ENCODE measurements at places on chromosomes 3 and 15.

DNA sequence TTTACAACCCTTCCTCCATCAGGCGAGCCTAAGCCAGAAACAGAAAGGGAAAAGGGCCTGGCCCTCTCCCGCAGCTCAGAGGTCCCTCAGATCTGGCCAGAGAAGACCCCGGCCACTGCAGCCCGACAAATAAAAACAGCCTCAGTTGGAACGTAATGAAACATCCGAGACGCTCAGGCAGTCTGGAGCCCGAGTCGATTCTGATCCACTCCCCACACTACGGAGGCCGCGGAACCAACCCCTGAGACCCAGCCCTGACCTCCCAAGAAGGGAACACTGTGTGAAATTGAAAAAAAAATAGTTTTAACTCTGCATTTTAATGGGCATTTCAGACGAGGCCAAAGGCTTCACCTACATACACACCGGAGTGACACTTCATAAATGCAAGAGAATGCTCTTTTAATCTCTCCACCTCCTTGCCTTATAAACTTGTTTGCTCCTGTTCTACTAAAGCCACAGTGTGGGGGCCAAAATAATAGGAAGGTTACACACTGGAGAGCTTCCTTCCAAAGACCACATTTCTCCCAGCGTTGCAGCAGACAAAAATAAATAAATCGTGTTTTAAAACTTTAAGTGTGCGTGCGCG is 3.7 kb downstream of the MEIS2 start:
- DNase-seq: no peak

- no peak for DNase-seq
Observed at GRCh38 chr3:173930251-173930650, 532.7 kb downstream of the NLGN1 start.

- DNase-seq: peak; percentile 70
Observed at GRCh38 chr3:34856081-34856947, 783.0 kb upstream of the ARPP21 start.

DNA sequence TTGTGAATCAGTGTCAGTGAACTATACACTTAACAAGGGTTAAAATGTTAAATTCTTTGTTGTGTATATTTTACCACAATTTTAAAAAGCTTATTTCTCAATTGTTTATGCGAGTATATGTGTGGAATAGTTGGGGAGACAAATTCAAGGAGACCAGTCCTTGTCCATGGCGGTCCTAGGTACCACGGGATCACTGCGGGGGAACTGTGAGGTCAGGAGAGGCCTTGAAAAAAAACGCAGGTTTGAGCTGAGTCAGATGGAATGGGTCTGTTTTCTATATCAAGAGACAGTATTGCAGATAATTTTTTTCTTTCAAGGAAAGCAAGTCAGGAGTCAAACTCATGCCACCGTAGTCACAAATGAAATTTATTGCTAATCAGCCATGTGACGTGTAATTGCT is 18.5 kb downstream of the IGF1R start:
- DNase-seq: no peak

DNA sequence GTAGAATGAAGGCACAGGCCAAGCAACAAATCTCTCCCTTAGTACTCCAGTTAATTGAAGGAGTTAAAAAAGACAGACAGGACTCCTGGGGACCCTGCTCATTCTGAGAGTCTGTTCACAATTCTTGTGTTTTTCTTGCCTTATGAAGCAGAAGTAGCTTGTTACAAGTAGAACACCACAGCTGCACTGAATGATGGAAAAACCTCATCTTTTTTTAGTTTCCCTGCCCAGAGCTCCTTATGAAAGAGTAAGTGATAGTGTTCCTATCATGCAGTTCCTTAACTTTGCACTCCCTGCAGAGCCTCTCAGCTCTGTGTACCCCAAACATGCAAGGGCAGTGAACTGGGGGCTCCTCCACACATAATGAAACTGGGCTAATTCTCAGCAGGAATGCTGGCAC is 95.5 kb downstream of the ALDH1A2 start:
- no peak for DNase-seq

DNA sequence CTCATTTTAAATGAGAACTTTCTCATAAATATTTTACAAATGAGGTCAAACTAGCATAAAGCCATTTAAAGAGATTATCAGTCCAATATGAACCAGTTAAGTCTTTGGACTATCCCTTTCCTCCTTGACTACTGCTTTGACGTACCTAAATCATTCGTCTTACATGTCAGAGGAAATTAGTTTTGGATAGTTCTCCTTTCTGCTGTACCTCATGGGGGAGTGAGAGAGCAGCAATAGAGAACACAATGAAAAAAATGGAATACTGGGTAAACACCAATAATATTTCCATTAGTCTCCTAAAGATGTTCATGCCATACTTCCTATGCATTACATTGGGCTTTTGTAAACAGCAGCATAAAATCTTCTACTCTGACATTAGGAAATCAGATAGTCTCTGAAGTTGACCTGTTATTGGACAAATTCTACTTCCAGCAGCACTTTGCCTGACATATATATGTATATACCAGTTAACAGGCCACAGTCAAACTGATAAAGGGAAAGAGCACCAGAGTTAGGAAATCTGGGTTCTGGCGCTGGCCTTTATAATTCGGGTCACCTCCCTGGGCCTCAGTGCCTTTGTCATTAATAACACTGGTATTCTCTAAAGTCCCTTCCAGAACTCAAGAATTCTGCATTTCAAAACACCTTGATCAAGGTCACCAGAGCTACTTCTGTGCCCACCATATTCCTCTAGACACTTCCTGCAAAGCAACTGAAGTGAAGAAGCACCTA is 26.8 kb downstream of the TIMMDC1 start:
- DNase-seq: no peak

- DNase-seq: no peak
Observed at GRCh38 chr3:83567935-83568334, 1390.9 kb upstream of the CADM2 start.

DNA sequence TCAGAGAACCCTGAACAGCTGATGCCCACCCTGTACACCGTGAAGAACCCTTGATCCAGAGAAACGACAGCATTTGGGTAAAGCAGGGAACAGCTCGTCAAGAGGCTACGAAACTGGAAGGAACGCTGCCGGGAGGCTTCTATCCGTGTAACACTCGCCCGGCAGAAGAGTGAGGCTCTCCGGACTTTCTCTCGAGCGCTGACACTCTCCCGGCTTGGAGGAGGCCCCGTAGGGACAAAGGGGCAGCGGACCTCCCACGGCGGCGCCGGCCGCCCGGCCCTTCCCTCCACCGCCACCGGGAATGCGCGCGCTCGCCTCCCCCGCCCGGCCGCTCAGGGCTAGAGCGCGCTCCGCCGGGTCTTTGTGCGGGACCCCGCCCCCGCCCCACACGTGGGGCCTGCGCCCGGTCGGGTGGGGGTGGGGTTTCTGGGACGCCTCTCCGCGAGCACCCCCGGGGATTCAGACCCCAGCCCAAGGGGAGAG is 1.7 kb downstream of the HYAL2 start:
- DNase-seq: peak; percentile 62

- no peak for DNase-seq
Observed at GRCh38 chr15:99732751-99733267, 428 bp downstream of the LYSMD4 start.

GRCh38 chr3:119571230-119571629 is 8.1 kb upstream of the ADPRH start:
- DNase-seq: no peak

- no peak for DNase-seq
Observed at GRCh38 chr15:96209285-96209735, 121.2 kb upstream of the NR2F2 start.

DNA sequence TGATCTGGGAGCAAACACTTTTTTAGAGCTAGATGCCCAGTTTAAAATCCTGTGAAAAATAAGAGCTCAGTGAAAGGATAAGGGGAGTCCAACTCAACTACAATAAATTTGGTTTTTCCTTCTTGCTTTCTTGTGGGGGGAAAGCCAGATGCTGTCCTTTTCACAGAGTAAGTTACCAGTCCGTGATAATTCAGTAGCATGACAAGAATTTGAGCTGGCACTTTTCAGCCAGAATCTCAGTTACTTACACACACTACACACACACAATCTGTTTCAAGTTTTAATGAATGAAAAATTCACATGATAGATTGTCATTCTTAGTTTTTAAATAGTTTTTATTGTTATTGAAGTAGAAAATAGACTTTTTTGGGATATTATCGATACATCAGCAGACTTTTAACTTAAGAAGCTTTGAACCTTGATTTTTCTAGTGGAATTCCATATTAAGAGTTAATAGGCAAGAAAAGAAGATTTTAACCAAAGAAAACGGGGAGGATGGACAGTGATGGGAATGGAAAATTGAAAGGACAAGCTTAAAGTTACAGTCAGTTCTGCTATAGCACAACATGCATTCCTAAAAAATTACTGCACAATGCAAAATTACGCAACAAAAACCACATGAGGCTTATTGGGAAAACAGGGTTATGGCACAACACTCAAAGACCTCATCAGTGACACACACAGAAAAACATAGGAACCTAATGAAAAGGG is 47.0 kb downstream of the PSMD6 start:
- DNase-seq: no peak
